Type B pancreatic cell (in vitro differentiated cells): ENCODE measurements at places on chromosomes 5 and 9. TPM values are rescaled to one million over a fixed set of nuclear protein-coding genes. Genes with fewer than 3 reads are reported as not detected.
A peak's percentile ranks its signal among the peaks of the same experiment; 100 is the strongest.

The PCDHB3 gene
- 3.9 and 5.4 TPM in 2 replicates for total RNA-seq

The PLEKHG4B gene
- total RNA-seq, result 32.8 and 46.6 TPM in 2 replicates

The PCDHB8 gene
- total RNA-seq, result 0.99 and 3.9 TPM in 2 replicates

The KCNN2 gene
- total RNA-seq, result 12.5 and 15.4 TPM in 2 replicates

The PRSS3 gene
- total RNA-seq, result 0.86 TPM in 1 of 2 replicates, not detected in the other

The COQ4 gene
- 58.5 and 60.5 TPM in 2 replicates for total RNA-seq

- DNase-seq, result no peak
These were observed 1020.6 kb downstream of the TLE4 start for GRCh38 chr9:80592413-80592812.

- DNase-seq, result no peak
These were observed 26.6 kb downstream of the SGTB start for GRCh38 chr5:65695162-65695755.

GRCh38 chr5:74042559-74042958, 416.6 kb downstream of the ARHGEF28 start:
- no peak for DNase-seq

DNA sequence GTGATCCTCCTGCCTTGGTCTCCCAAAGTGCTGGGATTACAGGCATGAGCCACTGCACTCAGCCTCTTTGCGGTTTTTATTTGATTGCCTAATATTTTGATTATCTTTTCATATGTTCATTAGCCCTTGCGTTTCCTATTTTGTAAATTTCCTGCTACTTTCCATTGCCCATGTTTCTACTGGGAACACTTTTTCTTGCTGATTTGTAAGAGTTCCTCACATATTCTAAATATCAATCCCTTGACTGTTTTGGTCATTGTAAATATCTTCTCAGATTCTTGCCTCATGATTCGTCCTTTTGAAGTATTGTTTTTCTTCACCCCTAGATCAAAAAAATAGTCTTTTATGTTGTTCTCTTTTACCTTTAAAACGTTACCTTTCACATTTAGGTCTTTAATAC, 37.9 kb upstream of the TTC1 start:
- DNase-seq, result no peak

DNA sequence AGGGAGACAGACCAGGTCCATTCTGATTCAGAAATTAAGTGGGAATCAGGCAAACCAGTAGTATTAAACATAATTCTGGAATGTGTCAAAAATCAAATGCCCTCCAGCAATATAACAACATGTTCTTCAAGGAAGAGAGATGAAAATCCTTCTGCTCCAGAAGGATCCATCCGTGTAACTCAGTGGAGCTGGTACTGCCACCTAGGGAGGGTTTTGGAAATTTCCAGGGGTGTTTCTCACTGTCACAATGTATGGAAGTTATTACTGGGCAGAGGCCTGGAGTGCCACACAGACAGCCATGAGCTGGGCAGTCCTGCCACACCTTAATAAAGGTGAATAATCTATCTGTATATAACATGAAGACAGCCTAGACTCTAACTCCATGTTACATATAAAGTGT, 87.5 kb downstream of the TTLL11 start:
- DNase-seq, result peak; percentile 16

GRCh38 chr5:60346393-60346792, 353.6 kb downstream of the DEPDC1B start:
- DNase-seq, result no peak

DNA sequence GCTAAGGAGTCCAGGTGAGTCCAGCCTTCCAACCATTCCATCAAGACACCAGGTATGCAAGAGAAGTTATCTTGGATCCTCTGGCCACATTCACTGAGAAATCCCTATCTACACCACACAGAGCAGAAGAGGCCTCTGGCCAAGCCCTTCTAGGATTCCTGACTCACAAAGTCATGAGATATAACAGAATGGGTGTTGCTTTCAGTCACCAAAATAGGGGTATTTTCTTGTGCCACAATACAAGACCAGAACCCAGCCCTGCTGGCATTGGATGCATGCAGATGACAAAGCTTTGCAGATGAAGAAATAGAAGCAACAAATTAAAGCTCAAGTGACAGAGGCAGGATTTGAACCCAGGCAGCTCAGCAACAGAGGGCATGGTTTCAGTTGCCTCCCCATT, 73.5 kb downstream of the PTPN3 start:
- DNase-seq, result no peak

GRCh38 chr9:123112015-123112975, 78.8 kb downstream of the GPR21 start:
- DNase-seq, result no peak

- no peak for DNase-seq
These were observed 19.7 kb downstream of the GLRA1 start for GRCh38 chr5:151904909-151905308.

GRCh38 chr5:170139786-170140335, 34.2 kb downstream of the FOXI1 start:
- peak; percentile 20 for DNase-seq

DNA sequence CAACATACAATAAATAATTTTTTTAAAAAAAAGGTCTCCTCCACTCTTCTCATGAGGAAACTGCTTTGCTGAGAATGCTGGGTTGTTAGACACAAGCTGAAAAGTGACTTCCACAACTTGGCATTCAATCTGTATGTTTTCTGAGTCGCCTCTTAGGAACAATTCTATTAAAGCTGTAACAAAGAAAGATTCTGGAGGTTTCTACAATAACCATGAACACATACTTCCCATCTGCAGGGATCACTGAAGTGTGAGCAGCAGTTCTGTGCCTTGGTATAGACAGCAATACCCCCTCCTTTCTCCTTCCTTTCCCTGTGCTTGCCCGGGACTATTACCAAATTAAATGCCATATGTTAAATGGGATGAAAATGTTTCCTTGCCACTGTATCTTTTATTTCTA, 1.5 kb downstream of the DIRAS2 start:
- DNase-seq, result no peak

- DNase-seq, result no peak
These were observed 57.5 kb upstream of the GNAQ start for GRCh38 chr9:78089111-78089510.

- DNase-seq, result no peak
These were observed 199.3 kb upstream of the PDE4D start for GRCh38 chr5:60092671-60093422.

DNA sequence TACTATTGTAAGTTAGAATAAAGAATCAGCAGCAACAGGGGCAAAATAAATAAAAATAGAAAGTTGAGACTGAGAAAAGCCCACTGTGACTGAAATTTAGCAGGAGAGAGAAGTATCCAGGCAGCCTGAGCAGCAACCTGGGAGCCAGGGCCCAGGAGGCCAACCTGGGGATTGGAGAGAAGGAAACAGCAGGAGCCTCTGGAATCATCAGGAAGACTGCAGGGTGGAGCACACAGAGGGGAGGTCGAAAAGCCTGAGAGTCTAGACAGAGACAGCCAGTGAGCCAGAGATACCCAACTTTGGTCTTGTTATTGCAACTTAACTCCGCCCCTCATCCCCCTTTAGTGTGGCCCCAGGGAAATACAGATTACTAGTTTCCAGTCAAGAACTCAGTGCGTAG, 98.6 kb downstream of the SLC1A3 start:
- no peak for DNase-seq

DNA sequence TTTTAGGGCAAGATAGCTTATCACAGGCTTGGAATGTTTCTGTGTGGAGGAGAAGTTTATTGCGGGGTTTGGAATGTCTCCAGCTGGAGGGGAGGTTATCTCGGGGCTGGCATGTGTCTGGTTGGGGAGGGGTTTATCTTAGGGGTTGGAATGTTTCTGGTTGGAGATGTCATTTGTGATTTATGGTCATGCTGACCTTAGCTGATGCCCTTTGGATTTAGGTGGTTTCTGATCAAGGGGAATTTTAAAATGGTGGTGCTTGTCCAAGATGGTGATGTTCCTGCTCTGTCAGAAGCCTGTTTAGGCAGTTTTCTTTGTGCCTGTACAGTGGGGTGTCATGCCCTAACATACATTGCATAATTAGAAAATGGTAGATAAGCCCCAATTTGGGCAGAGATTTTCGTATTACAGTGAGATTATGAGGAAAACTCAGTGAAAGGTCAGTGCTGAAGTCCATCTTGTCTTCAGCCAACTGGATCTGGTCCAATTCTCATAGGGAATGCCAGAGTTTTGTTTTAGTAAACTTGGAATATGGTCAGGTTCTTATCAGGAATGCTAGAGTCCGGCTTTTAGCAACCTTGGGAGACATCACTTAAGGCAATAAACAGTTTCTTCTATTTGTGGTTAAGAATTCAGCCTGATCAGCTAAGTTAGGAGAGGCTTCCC, 14.3 kb downstream of the CDK20 start:
- no peak for DNase-seq

DNA sequence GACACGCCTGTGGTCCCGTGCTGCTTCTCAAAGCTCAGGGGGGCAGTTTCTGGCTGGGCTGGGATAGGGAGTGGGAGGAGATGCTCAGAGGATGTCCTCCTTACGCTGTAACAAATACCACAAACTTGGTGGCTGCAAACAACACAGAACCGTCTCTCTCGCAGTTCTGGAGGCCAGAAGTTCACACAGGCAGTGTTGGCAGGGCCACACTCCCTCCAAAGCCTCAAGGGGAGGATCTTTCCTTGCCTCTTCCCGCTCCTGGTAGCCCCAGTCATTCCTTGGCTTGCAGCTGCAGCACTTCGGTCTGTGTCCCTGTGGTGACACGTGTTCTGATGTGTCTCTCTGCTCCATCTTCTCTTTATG, 10.4 kb upstream of the ORM1 start:
- no peak for DNase-seq

DNA sequence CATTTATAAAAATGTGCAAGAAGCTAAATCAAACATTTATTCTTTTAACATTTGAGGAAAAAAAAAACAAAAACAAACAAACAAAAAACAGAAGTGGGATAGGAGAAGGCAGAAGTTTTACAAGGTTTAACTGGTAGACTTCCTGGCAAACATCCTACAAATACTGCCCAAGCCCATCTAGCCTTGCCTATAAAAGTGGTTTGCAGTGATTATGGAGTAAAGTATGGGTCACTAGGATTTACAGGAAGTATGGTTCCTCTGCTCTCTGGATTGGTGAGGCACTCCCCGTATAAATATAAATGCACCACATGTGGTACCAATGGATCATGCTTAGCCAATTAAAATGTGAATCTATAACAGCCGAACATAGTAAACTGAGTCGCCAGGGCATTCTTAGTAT, 291.9 kb downstream of the EDIL3 start:
- no peak for DNase-seq

DNA sequence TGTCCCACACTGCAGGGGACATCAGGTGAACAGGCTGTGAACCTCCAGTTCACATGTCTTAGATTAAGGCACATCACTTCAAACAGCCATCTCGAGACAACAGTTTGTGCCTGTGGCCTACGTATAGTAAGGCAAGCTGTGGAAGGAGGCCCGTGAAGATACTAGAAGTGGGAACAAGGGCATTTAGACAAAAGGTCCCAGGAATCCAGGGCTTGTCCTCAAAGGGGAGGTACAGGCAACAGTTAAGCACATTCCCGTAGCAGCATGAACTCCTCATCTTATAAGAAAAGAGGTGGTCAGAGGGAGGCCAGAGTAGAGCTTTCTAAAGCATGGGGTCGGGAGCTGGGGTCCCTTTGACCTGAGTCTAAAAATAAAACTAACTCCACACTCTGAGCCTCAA, 122.5 kb upstream of the TRPM3 start:
- DNase-seq, result no peak

DNA sequence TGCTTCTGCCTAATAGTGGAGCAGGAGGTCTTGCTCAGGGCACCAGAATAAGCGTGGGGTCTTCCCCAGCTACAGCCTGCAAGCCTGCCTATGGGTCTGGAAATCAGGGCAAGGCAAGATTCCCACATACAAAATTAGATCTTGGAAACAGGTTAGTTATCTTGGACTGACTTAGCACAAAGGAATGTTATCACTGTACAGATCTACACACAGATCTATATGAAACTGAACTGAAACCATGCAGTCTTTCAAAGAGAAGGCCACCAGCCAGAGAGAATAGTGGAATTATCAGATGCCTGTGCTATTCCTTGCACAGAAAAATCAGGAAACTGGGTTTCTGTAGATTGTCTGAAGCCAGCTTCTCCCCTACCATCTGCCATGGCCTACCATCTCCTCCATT, 585.7 kb downstream of the ACTL7B start:
- DNase-seq, result no peak

DNA sequence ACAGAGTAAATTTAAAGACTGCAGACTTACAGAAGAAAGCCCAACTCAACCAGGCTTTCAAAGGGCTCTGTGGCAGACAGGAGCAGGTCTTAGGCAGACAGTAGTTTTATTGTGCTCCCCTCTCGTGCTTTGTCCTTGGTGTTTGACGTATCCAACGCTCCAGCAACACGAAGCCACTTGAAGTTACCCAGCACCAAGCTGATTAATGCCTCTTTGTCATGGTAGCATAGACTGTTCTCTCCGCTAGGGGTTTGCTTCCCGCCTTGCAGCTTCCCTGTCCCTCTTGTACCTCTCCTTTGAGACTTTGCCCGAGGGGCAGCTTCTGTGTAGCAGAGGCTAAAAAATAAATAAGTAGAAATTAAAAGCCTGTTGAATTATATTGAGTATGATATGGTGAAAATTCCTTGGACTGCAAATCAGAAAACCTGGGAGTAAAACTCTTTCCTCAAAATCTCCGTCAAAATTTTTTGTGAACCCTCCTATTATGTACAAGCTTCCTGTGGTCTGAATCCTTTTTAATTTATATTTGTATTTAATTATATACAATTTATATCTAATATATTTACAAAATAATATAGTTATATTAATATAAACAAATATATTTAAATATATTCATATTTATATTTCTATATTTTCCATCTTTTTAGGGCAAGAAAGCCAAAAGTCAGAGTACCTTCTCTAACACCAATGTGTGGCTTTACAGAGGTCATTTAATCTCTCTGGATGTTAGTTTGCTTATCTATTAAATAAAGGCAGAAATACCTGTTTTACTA, 405.4 kb downstream of the DMAC1 start:
- DNase-seq, result no peak

- DNase-seq, result no peak
These were observed 193.7 kb upstream of the NREP start for GRCh38 chr5:111950660-111951059.

GRCh38 chr5:136749016-136749415, 383.7 kb upstream of the TRPC7 start:
- DNase-seq, result no peak

DNA sequence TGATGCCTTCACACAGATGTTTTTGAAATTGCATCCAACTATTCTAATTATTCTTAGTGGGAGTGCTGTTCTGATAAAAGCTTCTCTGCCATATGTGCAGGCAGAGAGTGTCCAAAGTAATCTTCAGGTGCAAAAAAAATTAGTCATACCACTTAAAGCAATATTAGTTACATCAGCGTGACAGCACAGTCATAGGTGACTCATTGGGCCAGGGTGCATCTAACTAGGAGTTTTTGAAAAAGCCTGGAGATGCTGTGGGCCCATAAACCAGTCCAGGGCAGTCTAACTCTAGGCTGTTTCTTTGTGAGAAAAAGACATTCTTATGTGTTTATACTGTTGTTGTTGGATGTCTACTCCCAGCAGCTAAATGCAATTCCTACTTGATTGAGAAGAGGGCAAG, 33.0 kb upstream of the C6 start:
- no peak for DNase-seq
